ENCODE measurements at places on chromosomes 6 and 20. TPM values are rescaled to one million over a fixed set of nuclear protein-coding genes. Genes with fewer than 3 reads are reported as not detected.

EYS gene
- 0.69 TPM for polyA plus RNA-seq

GGTLC1 gene
- not detected for polyA plus RNA-seq

ESR1 gene
- 0.61 TPM for polyA plus RNA-seq

MMUT gene
- polyA plus RNA-seq = 56.6 TPM

SOX18 gene
- 6.5 TPM for polyA plus RNA-seq

GRCh38 chr6:1770968-1771723, 161.4 kb downstream of the FOXC1 start:
- DNase-seq = no peak

GRCh38 chr6:83308833-83309232, 115.7 kb downstream of the RWDD2A start:
- no peak for DNase-seq

DNA sequence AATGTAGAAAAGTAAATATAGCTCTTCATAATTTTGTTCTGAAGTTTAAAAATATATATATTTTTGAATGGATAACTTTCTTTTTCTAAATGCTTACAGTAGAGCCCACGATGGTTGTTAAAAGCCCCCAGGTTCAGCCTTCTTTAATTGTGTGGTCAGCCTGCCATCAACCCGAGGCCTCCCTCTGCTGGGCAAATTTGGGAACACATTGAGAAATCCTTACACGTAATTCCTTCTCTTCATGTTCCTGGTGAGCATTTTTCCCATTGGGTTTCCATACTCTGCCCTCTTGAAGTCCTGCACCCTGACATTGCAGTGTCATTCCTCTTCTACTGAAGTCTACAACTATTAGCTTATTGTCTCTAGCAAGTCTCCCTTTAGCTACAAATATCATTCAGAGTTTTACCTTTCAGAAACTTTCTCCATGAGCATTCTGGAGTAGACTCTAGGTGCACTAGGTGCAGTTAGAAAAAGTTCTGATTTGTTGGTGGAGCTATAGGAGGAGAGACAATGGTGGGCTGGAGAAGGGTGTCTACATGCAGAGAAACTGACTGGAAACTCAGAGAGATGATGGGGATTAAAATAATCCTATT, 40.6 kb downstream of the TRIM38 start:
- no peak for DNase-seq

- DNase-seq = no peak
Measured at GRCh38 chr6:131419702-131420101, 153.3 kb upstream of the ARG1 start.

DNA sequence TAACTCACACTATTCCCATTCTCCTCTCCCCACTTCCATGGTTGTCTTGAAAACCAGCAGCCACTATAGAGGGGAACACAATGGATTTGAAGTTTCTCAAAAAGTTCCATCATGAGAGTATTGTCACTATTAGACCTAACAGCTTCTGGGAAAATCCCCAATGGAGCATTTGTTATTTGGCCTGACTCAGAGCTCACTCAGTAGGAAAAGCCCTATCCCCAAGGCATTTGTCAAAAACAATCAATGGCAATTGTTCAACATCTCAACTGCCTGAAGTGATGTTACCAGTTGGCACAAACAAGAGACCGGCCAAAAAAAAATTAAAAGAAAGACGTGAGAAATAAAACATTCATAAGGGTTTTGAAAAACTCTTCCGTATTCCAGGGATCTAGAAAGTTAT, 98.8 kb downstream of the MYLK4 start:
- DNase-seq = no peak

- no peak for DNase-seq
Measured at GRCh38 chr20:25191689-25192088, 3.8 kb upstream of the ENTPD6 start.

- DNase-seq = no peak
Measured at GRCh38 chr20:56518721-56519398, 5.7 kb upstream of the FAM209A start.

GRCh38 chr6:43271103-43271815, 26.8 kb upstream of the SLC22A7 start:
- no peak for DNase-seq

DNA sequence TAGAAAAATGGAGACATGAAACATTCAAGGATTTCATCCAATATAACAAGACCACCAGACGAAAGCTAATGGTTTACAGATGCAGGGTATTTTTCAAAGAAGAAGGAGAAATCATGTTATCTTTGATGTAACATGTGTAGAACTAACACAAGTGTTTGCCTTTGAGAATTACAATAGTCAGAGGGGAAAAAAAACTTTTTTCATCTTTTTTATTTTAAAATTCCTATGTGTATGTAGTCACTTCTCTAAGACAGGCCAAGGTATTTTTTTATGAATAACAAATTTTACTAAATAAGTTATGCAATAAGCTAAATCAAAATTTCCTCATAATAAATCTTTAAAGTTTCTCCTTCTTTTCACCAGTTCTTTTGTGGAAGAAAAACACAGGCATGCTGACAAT, 161.4 kb downstream of the PDE7B start:
- no peak for DNase-seq

GRCh38 chr6:142306736-142307135, 4.9 kb downstream of the ADGRG6 start:
- DNase-seq = no peak

DNA sequence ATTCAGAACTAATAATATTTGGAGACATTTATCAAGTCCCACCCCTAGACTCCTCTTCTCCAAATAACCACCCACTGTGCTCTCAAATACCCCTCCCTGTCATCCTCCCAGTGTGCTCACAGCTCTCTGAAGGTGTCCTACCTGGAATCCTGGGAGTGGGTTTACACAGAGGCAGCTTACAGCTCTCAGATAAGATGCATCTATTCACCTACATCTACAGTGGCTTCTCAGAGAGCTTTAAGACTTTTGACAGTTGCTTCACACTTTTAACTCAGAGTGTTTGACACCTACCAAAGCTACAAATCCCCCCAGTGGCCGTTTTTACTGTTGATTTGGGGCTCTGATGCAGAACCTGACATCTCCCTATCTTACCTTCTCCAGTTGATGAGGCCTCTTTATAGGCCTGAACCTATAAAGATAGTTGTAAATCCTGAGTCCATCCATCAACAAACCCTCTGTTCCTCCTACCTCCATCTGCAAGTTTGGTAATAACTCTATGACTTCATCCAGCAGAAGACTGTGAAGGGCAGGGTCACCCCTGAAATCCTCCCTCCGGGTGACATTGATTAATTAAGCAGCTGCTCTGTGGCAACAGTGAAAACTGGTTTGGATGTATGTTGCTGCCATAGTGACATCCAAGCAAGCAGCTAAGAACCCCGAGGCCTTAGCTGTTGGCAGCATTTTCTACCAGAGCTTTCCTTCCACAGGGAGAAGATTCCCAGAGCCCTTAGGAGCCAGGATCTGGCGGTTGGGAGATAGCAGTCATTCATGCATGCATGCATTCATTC, 226.1 kb upstream of the RREB1 start:
- no peak for DNase-seq

- DNase-seq = no peak
Measured at GRCh38 chr20:35235881-35236280, 9.4 kb downstream of the MMP24 start.
